ENCODE measurements at places on chromosomes 1 and 21.

DNA sequence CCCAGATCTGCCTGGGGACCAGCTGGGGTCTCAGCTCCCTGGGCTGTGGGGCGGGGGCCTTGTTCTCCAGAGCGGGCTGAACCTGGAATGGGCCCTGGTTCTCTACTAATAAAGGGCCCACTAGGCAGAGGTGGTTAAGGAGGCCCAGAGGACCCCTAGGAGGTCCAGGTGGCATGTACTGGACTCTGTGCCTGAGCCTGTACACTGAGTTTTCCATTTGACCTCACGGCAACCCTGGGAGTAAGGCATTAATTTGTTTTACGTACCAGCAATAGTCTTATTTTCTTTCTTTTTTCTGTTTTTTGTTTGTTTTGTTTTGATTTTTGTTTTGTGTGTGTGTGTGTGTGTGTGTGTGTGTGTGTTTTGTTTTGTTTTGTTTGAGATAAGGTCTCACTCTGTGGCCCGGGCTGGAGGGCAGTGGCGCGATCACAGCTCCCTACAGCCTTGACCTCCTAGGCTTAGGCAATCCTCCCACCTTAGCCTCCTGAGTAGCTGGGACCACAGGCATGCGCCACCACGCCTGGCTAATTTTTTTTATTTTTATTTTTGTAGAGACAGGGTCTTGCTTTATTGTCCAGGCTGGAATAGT, 19.6 kb upstream of the FAM131C start:
- DNase-seq, result no peak

GRCh38 chr1:173187671-173188237, 19.4 kb downstream of the TNFSF4 start:
- no peak for DNase-seq

- DNase-seq, result peak; percentile 62
These were observed 18.3 kb upstream of the LRP8 start for GRCh38 chr1:53345996-53346813.

DNA sequence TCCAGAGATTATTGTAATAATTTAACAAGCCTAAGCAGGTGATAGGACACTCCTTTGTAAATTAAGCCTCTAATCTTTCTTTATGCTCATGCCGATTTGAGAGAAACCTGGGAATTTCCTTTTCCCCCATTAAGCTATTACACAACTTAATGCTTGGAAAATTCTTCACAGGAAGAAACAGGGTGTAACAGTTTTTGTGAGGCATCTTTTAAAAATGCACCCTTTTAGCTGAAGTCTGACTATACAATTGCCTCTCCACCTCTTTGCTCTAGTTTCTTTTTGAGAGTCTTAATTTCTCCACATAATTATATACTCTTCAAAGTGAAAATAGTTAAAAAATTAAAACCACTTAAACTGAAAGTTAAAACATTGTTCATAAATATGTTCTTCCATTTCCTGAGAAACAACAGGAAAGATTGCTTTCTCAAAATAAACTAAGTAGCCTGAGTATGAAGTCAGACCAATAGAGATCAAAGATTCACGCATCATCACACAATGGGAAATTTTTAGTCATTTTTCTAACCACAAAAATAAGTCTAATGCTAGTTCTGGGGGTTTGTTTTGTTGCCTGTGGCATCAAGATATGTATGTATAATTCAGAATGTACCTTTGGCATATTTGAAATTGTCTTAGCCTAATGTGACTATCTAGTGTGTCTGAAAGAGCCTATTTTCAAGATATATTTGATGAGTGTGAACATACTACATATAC, 34.7 kb downstream of the LRRC8D start:
- DNase-seq, result no peak

DNA sequence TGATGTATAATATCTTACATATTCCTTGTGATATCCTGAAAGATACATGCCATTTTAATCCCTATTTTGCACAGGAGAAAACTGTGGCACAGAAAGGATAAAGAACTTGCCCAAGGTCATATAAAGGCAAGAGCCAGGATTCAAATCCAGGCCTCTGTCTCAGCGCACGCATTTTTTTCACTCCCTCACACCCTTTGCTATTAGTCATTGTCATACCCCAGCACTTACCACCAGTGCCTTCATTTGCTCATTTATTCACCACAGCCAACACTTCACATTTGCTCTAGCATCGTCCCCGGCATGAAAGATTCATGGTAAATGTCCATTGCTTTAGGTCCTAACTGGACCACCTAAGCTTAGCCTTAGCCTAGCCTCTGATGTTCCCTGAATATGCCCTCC, 14.2 kb downstream of the ALX3 start:
- no peak for DNase-seq

DNA sequence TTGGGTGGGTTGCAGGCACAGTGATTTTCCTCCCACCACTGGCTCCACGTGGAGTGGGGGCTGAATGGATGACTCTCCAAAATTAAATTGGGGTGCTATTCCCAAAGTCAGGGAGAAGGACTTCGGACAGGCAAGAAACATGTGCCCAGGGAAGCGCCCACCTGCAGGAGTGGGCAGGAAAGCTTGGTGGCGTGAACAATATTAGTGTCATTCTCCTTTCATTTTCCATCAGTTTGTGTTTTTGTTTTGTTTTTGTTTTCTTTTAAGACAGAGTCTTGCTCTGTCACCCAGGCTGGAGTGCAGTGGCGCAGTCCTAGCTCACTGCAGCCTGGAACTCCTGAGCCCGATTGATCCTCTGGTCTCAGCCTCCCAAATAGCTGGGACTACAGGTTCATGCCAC, 30.1 kb downstream of the TOMM20 start:
- DNase-seq, result no peak

- DNase-seq, result no peak
These were observed 86.8 kb downstream of the CASZ1 start for GRCh38 chr1:10709646-10710045.

GRCh38 chr21:15751546-15751945, 21.8 kb downstream of the USP25 start:
- DNase-seq, result no peak

GRCh38 chr1:205309741-205310140, 11.8 kb downstream of the NUAK2 start:
- DNase-seq, result no peak

DNA sequence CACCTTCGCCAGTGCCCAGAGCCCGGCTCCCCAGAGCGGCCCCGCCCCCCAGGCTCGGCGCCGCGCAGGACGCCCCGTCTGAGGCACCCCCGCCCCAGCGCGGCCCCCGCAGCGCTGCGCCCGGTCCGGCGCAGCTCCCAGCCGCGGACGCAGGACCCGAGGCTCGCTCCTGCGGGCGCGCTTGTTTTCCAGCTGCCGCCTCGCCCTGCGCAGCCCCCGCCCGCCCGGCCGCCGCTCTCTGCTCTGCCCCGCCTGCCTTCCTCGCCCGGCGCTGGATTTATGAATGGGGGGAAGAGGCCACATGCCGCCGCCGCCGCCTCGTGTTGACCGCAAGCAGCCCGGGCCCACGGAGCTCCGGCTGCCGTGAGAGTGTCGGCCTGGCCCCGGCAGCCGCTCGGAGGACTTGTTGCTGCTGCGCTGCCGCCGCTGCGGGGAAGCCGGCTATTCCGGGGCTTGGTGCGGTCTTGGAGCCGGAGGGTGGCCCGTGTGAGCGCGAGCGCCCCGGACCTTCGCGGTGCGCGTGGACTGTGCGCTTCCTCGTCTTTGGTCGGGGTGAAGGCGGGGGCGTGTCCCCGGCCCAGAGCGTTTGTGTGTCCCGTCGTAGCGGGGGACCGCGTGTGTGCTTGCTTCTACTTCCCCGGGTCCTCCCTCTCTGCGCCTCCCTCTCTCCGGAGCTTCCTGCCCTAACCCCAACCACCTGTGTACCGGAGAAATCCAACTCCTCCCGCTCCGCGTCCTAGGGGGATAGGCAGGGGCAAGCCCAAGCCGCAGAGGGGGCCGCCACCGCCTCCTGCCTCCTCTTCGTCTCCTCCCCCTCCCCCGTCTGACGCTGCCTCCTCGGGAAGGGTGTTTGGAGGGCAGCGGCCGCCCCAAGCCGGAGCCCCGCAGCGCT, 736 bp downstream of the KCNC4 start:
- peak; percentile 86 for DNase-seq

GRCh38 chr1:155320661-155321617, at the start of gene RUSC1:
Gene RUSC1 (plus strand): TSS chr1:155320894. CDS start chr1:155321774, 880 bp downstream.
- peak; percentile 91 for DNase-seq

DNA sequence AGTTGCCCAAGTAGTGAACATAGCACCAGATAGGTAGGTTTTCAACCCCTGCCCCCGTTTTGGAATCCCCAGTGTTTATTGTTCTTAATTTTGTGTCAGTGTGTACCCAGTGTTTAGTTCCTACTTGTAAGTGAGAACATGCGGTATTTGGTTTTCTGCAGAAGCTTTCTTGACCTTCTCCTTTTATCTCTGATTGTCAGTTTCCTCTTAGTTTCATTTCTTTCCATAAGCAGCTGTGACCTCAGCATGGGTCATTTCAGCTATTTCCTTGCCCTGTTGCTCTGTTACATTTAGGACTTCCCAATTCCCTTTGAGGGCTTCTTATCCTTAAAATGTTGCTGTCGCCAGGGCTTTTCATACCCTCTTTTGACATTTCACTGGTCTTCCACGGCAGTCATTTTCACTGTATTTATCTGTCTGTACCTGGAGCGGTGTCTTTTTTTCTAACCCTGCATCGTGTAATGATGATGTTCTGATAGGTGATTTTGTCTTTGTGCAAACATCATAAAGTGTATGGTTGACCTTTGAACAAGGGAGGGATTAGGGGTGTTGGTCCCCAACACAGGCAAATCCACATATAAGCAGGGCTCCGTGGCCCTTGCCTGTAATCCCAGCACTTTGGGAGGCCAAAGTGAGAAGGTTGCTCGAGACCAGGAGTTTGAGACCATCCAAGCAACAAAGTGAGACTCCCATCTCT, 15.0 kb downstream of the ITSN1 start:
- DNase-seq, result no peak

DNA sequence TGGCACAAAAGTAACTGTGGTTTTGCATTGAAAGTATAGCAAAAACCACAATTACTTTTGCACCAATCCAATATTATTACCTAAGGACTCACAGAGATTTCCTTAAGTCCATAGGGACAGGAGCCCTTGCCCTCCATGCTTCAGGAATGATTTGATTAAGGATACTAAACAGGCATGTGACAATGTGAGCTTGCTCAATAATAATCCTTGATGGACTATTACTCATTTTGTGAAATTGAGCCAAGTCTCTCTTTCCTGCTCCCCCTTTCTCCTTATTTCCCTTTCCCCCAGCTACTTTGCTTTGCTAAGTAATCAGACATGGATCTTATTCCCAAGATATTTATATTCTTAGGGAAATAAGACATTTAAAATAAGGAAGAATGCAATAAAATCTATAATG, 21.6 kb upstream of the RGL1 start:
- DNase-seq, result no peak

GRCh38 chr1:48692235-48692634, 84.5 kb downstream of the BEND5 start:
- no peak for DNase-seq

GRCh38 chr1:235998812-235999211, 66.1 kb downstream of the NID1 start:
- DNase-seq, result no peak

DNA sequence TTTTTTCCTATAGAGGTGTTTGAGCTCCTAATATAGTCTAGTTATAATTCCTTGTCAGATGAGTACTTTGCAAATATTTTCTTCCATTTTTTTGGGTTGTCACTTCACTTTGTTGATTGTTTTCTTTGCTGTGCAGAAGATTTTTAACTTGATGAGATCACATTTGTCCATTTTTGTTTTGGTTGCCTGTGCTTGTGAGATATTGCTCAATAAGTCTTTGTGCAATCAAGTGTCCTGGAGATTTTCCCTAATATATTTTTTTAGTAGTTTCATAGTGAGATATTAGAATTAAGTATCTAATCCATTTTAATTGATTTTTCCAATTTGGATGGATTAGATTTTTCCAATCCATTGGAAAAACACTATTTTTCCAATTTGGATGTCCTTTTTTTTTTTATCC, 1395.5 kb downstream of the PLA2G4A start:
- DNase-seq, result no peak

- no peak for DNase-seq
These were observed 39.5 kb downstream of the ADSS2 start for GRCh38 chr1:244412176-244412575.

DNA sequence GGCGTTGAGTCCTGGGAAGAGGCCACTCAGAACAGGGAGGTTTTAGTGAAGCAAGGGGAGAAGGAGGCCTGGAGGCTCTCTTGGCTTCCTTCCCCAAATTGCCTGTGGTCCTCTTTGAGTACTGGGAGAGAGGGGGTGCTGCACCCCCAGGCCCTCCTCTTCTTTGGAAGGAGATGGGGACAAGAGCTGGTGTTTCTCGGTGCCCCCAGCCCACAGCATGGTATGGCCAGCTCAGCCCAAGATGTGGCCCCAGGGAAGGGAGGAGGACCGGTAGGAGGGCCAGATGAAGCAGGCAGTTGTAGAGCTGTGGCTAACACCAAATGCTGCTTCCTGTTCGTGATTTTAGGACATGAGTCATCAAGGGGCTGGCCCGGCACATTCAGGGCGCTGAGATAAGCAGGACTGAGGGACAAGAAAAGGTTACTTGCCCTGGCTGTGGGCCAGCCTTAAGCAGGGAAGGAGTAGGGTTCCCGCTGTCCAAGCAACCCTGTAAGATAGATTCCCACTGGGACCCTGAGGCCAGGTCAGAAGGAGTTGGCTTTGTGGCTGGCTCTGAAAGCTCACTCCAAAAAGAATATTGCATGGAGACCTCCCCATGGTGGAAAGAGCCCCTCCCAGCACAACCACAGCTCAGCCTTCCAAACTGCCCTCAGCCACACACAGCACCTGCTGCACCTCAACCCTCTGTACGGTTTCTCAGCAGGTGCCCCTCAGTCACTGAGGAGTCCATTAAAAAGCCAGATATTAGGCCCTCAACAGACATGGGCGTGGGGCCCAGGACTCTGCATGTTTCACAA, 4.9 kb upstream of the TNFRSF1B start:
- DNase-seq, result peak; percentile 95

GRCh38 chr1:157566484-157567300, 14.4 kb upstream of the FCRL5 start:
- no peak for DNase-seq

- DNase-seq, result no peak
These were observed 130.0 kb downstream of the SNX7 start for GRCh38 chr1:98791498-98791897.

DNA sequence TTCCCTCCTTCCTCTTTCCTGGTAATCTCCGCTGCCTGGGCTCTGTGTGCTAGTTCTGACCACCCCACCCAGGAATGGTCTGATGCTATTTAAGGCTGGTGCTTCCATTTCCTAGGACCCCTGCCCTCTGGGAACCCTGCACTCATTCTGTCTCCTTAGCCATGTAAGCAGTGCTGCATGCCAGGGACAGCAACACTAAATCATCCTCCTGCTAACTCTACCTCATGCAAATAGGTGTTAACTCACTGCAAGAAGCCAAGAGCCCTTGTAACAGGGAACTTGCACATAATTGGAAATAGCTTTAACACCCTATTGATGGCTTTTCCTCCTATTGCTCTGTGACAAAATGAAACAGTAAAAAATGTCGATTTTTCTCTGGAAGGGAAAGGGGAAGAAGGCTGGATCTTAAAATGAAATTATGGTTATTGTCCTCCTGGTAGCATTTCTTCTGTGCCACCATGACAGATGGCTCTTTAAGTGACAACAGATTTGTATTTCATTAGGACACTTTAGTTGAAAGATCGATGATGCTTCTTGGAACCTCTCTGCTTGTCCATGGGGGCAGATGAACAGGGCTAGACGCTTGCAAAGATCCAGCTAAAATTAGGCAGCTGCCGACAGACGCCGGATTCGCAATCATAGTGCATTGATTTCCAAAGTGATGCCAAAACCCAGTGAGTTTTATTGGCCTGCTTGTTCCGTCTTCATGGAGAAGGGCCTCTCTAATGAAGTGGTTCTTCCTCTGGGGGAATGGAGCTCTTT, 551.7 kb downstream of the MATN1 start:
- DNase-seq, result no peak

Measured in aorta (tissue), 5 donors.